Stimulated activated CD8-positive, alpha-beta memory T cell treated with anti-CD3 and anti-CD28 coated beads, Interleukin-2, amount 100 ng/mL, for 48 hours (primary cell): ENCODE measurements at places on chromosomes 6 and 20.

DNA sequence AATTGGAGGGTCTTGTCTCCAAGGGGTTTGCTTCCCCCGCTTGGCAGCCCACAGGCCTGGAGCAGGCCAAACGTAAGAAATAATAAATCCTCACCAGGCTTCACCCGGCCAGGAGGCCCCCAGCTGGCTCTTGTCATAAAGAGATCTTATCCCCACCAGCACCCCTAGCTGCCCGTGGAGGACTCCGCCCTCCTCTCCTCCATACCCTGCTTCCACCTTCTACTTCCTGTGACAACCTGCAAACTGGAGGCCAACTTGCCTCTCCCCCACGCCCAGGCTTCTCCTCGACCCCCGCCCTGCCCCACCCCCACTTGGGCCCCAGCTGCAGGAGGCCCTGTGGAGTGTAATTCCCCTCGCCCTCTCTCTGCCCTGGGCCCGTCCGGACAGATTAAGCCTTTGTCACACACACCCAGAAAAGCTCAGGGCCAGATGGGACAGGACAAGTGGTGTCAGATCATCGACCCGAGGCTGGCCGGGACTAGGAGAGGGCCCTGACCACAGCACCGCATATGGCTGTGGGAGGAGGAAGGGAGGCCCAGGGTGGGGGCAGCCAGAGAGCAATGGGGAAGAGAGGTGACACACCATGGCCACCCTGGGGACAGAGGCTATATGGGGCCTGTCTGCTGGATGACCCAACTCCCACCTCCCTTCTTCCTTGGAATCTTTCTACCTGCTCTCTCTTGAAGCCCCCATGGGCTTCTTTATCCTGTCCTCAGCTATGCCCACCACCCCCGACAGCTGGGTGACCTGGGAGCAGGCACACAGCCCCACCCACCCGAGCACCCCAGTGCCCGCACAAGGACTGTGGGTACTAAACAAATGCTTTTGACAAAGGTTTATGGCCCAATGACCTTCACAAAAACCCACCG is 3.9 kb downstream of the NOL4L start:
- DNase-seq: no peak

GRCh38 chr20:12175538-12175937 is 257.8 kb downstream of the BTBD3 start:
- no peak for DNase-seq

DNA sequence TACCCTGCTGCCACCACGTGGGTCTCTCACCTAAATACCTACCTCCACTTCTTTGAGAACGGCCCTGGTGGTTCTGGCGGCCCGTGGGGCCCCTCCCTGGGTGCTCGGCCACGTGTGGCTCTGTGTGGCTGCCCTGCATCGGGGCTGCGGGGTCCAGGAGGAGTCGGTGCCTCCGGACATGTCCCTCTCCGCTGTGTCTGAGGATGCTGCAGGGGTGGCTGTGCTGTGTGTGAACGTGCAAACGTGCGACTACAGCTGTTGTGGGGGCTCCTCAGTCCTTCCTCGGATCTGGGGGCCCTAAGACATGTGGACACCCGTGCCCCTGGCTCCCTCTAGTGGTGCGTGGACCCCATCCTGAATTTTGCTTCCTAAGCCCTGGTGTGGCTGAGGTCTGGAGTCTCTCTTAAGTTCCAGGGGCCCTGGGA is 691.8 kb downstream of the QKI start:
- no peak for DNase-seq

GRCh38 chr6:917296-917695 is 224.4 kb upstream of the EXOC2 start:
- DNase-seq: no peak

DNA sequence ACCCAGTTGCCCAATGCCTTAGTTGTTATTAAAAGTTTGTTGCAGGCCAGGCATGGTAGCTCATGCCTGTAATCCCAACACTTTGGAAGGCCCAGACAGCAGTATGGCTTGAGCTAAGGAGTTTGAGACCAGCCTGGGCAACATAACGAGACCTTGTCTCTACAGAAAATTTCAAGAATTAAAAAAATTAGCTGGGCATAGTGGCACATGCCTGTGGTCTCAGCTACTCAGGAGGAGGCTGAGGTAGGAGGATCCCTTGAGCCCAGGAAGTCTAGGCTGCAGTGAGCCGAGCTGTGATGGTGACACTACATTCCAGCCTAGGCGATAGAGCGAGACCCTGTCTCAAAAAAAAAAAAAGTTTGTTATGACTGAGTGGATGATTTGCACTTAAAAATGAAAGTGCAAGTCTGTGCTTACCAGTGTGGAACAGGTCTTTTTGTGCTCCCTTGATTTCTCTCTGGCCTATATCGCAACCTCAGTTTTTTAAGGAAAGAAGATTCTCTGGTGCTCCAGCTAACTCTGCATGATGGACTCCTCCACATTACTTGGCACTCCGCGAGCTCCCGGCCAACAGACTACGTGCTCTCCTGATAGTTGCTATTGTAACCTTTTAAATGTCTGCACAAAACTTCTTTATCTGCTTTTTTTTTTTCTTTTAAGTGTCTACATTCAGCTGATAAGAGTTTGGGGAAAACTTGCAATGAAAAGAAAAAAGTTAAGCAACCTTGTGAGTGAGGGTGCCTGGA is 22.1 kb downstream of the ZKSCAN3 start:
- no peak for DNase-seq

GRCh38 chr6:34819571-34820480 is 27.9 kb downstream of the BLTP3A start:
- DNase-seq: no peak

DNA sequence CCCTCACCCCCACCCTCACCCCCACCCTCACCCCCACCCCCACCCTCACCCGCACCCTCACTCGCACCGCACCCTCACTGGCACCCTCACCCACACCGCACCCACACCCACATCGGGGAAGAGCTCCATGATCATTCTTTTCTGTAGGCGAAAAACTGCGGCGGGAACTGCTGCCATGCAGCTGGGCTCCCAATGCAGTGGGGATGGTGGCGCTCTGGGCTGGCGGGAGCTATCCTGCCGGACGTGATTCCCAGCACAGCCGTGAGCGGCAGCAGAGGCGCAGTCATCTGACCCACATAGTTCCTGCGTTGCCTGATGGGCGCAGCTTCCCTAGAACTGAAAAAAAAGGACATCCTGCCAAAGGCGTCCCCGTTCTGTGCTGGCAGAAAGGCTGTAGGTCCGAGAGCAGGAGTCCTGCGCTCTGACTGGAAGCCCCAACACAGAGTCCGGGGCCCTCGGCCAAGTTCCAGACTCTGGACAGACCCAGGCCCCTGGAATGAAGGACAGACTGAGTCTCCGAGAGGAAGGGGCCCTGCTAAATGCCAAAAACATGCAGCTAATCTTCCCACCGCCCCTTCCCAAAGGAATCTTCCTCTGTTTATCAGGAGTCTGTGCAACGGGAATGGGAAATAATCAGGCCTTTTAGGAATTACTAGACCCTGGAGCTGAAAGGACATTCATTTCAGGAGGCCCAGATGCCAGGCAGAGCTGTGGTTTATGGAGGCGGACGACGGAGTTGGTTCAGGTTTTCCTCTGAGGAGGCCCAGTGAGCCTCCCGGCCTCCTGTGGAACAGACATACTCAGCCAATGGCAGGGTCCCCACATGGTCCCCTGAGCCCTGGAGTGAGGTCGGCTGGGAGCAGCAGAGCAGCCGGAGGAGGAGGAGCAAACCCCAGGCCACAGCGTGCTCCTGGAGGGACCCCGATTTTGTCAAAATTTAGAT is 14.1 kb upstream of the TCFL5 start:
- no peak for DNase-seq

DNA sequence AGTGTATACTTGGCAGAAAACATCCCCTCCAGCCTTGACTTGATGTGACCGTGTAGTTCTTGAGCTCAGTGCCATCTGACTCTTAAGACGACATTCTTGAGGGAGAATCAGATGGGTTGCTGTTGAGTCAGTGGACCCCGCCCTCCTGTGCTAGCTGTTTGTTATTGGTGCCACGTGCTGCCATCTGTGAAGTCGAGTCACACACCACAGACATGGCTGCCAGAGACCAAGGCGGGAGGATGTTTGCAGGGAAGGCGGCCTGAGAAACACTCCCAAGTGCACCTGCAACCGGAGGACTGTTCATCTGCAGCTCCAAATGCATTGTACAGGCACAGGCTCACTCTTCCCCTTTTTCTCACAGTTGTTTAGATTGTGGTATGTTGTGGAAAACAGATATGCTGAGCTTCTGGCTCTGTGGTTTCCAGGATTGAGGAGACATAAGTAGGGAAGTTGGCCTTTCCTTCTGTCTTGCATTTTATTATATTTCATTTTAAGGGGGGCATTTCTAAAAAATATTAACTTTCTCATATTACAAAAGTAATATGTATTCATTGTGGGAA is 345.3 kb upstream of the ZFP64 start:
- DNase-seq: no peak

DNA sequence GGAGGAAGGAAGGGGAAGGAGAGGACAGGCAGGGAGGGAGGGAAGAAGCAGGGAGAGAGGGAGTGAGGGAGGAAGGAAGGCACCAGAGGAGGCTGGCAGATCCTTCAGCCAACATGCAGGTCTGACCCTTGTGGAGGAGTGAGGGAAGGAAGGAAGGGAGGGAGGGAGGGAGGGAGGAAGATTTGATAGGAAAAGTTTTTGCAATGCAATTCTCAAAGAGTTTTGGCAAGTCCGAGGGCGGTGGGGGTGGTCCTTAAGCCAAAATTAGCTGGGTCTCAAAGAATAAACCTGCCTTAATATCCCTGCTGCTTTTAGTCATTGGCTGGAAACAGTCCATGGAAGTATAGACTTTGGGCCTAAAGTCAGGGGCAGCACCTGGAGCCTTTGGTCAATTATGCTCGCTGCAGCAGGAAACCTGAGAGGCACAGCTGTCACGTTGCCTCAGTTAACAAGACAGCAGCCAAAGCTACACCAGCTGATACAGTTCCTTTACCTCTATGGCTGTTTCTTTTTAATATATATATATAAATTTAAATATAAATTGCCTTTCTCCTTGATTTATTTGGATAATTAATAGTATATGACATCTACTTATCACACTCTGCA is 115.7 kb upstream of the RALGAPA2 start:
- no peak for DNase-seq
